ENCODE measurements at places on chromosomes 16 and 17.
A peak's percentile ranks its signal among the peaks of the same experiment; 100 is the strongest.

DNA sequence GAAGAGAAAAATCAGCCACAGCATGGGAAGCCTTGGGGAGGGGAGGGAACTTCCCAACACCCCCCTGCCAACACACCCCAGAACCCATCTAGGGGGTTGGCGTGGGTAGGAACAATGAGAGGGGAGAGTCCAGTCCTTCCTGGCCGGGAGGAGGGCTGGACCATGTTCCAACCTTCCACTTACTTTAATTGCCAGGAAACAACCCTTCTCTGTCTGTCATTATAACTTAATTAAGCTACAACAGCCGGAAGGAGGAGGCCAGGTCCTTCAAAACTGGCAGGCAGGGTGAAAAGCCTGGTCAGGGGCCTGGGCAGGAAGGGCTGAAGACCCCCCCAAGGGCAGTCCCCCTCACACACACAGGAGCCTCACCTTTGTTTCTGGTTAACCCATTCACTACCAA, 447.0 kb downstream of the SOX9 start:
- DNase-seq, result no peak

DNA sequence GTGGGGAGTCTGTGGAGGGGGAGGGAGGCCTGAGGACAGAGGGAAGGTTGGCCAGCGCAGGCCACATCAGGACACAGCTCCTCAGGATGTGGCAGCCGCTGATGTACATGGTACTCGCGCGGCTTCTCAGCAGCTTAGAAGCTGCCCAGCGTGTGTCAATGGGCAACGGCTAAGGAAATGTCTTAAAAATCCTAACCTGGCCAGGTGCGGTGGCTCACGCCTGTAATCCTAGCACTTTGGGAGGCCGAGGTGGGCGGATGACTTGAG, 53.2 kb downstream of the PGS1 start:
- no peak for DNase-seq

DNA sequence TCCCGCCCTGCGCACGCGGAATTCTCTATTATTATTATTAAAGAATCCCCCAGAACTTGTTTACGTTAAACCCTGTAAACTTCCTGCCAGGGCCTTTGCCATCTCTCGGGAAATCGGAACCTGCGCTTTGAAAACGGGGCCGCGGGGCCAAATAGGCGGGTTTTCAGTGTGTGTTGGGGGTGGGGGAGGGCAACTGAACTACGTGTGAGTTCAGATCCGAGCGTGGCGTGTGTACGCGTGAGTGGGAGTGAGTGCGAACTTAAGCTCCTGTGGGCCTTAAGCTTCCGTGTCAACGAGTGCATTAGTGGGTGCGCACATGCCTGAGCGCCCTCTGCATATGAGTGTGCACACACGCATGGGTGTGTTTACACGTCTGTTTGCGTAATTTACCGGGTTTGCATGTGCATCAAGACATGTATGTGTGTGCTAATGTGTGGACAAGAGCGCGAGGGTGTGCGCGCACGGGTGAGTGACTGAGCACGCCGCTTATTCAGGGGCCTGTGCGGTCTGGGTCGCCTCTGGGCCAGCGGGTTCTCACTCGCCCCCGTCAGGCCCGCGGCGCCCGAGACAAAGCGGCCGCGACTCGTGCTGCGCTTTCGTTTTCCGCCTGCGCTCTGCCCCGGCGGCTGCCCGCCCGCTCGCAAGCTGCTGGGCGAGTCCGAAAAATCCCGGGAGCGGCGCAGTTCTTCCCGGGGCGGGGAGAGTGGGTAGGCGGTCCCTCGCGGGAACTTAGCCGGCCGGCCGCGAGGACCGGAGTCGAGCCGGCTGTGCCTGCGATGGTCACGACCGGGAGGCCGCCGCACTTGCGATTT, 1.2 kb upstream of the FOXF1 start:
- DNase-seq, result peak; percentile 72

GRCh38 chr17:9313346-9313745, 262.3 kb downstream of the STX8 start:
- no peak for DNase-seq

- DNase-seq, result no peak
Observed at GRCh38 chr16:64870859-64871258, 251.0 kb downstream of the CDH11 start.

DNA sequence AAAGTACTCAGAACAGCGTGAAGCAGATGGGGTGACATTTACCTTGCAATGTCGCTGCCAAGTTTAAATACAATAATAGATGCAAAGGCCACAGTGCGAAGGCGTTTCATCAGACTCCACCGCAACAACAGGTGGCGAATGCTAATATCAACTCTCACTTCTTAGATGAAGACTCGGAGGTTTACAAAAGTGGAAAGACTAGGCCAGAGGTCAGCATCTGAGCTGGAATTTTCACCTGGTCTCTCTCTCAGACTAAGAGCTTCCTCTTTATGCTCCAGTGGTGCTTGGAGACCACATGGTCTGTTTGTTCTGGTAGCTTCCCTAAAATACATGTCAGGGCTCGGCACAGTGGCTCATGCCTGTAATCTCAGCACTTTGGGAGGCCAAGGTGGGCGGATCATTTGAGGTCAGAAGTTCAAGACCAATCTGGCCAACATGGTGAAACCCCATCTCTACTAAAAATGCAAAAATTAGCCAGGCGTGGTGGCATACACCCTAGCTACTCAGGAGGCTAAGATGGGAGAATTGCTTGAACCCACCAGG, 169.1 kb downstream of the XYLT1 start:
- DNase-seq, result peak; percentile 61

DNA sequence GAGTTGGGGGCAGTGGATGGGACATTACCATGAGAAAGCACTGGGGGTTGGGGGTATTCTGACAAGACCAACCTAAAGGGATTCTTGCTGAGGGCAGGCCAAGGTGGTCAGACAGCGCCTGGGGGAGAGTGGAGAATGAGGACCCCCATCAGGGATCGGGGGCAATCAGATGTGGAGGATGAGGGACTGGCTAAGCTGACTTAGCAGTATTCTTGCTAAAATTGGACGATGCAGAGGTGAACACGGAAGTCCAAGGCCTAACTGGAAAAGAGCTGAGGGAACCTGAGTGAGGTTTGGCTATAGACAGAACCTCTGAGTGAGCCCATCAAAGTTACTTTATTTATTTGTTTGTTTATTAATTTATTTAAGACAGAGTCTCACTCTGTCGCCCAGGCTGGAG, 9.2 kb downstream of the QPRT start:
- no peak for DNase-seq

GRCh38 chr16:11151885-11152629, 103.9 kb downstream of the SOCS1 start:
- no peak for DNase-seq

- no peak for DNase-seq
Observed at GRCh38 chr17:31321966-31322365, 544 bp upstream of the EVI2A start.

DNA sequence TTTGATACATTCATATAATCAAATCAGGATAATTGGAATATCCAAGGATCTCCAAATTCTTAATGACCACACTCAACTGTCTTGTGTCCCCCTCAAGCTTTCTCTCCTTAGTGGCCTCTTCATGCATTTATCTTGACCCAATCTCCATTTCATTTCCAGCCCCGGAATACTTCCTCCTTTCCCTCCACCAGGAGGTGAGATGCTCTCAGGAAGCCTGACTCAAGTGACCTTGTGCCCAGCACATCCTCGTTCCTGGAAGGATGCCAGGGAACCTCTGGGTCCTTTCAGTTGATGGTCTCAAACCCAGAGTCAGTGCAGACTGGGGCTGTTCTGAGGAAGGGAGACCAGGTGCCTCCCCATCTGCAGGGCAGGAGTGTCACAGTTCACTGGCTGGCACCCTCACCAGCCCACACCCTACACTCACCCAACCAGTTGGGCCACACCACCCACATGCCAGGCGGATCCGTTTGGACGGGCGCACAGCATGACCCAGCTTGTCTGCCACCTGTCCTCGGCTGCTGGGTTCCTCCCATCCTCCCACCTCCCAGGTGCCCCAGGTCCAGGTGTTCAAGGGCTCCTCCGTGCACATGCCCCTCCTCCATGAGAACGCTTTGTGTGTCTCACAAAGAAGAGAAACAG, 14.0 kb upstream of the EMP2 start:
- peak; percentile 33 for DNase-seq

GRCh38 chr17:19760746-19761145, 12.6 kb upstream of the ALDH3A1 start:
- DNase-seq, result no peak

DNA sequence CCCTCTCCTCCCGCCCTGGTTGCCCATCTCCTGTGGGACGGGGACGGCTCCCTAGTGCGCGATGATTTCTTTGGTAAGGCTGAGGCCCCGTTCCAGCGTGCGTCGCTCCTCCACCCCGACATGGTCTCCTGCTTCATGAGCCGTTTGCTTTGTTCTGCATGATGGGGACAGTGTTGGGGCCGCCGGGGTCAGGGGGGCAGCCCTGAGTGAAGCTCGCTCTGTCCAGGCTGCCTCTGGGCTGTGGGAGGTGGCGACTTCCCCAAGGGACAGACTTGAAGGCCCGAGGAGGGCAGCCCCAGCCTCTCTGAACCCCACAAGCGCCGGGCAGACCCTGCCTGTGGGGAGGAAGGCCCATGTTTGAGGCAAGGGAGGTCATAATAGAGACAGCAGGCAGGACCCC, 12.4 kb downstream of the NME3 start:
- no peak for DNase-seq

- no peak for DNase-seq
Observed at GRCh38 chr17:76166906-76167305, 25.9 kb upstream of the FOXJ1 start.

DNA sequence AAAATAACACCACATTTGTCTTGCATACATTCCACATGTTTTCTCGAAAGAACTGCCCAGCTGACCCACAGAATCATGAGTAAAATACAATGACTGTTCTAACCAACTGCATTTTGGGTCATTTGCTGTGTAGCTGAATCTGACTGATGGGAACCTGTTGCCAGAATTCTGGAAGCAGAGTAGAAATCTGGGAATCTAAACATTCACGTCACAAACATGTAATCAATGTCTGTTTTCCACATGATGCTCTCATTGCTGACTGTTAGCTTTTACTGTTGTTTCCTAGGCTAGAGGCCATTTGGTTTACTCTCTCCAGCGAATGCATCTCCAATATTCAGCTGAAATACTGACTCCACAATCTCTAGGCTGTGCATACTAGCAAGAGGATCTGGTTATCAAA, 710.1 kb downstream of the KCNJ2 start:
- no peak for DNase-seq

DNA sequence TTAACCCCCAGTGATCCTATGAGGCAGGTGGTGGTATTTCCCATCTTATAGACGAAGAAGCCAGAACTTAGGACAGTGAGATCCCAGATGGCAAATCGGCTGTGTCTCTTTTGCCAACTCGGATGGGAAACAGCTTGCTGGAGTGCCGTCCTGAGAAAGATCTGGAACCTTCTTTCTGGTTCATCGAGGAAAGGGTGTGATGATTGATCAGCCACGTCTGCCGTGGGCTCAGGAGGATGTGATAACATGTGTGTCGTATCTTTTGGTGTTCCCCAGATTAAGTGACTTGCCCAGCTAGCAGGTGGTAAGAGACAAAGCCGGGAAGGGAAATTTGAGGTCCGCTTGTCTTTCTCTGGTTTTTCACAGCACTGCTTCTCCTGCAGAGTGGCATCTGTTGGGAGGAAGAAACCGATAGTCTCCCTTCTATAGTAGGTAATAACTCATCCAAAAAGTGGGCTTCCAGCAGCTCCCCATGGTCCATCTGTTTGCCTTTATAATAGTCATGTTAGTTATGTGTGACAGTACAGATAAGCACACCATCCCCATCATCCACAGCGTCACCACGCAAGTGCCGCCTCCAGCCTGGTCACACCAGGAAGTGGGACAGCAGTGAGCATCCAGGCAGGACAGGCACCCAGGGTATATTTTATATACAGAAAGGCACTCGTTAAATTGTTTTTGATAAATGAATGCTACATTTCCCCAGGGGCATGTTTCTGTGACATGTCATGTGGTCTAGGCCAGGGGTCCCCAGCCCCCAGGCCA, 175.5 kb downstream of the KATNIP start:
- DNase-seq, result no peak

DNA sequence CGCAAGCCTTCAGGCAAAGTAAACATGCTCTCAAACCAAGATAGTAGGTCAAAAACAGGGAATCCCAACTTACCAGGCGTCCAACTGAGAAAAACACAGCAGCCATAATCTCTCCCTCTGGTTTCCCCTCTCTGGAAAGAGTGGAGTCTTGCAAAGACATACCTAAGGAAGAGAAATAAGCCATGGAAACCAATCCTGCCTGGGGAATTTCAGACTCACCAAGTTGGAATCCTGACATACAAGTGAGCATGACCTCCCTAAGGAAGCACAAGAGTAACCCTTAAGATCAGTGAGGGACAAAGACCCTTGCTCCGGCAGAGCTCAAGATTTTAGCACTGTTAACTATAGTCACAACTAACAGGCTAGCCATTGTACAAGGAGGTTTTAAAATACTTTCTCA, 4.1 kb downstream of the ZNF624 start:
- DNase-seq, result no peak

DNA sequence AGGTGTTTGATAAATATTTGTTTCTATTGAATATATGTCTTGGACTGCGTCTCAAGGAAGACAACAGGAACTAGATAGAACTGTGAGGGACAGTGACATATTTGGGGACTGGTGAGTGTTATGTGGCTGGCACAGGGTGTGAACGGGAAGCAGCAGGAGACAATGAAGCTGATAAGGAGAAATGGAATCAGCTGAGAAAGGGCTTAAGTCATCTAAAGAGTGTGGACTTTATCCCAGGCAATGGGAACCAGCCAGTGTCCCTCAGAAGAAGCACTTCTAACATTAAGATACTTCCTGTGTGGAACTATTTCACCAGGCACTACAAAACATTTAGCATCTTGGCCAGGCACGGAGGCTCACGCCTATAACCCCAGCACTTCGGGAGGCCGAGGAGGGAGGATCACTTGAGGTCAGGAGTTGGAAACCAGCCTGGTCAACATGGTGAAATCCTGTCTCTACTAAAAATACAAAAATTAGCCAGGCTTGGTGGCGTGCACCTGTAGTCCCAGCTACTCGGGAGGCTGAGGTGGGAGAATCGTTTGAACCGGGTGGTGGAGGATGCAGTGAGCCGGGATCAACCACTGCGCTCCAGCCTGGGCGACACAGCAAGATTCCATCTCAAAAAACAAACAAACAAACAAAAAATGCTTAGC, 41.2 kb downstream of the ARHGAP17 start:
- peak; percentile 64 for DNase-seq

DNA sequence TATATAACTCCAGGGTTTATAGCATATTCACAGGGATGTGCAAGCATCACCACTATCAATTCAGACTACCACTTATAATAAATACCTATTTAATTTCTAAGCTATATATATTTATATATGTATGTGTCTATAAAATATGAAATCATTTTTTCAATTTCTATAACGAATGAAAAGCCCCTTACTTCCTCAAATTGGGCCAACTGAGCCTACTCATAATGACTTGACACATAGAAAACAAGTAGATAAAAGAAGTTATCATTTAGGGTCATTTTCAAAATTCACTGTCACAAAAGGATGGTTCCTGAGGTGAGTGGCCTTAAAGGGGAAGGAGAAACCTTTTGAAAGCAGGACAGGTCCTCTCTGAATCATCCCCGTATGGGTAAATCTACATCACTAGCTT, 114.1 kb downstream of the ADCY9 start:
- DNase-seq, result no peak

- no peak for DNase-seq
Observed at GRCh38 chr16:86668136-86668910, 90.0 kb downstream of the FOXL1 start.

- DNase-seq, result no peak
Observed at GRCh38 chr16:89910717-89911354, 7.8 kb upstream of the MC1R start.

Measured in large intestine (tissue), 12 donors.